Adipocyte (in vitro differentiated cells): ENCODE measurements at places on chromosomes 6 and 20.

GRCh38 chr6:36493319-36493718 lies 50.5 kb downstream of the KCTD20 start:
- no peak for DNase-seq

- no peak for DNase-seq
Observed at GRCh38 chr20:9279918-9280401, 211.1 kb downstream of the PLCB4 start.

- DNase-seq = peak; percentile 15
Observed at GRCh38 chr6:107413966-107414645, 45.3 kb downstream of the PDSS2 start.

- DNase-seq = no peak
Observed at GRCh38 chr20:11044561-11044960, 370.8 kb upstream of the JAG1 start.

DNA sequence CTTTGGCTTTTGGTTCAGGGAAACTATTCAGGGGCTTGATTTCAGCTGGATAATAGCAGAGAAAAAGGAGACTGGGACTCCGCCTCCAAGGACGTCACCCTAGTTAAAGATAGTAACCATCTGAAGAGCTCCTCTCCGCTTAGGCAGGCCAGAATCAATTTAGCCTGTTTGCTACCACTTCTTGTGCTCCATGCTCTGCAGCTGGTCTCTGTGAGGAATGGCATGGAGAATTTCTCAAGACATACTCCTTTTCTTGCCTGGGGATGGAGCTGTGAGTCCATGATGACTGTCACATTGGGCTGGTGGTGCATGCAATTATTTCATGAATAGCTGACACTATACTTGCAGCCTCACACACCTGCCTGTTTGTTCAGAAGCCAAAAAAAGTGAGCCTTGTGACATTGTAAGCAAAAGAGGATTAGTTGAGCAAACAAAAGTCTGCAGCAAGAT lies 61.4 kb downstream of the TXLNB start:
- peak; percentile 47 for DNase-seq

DNA sequence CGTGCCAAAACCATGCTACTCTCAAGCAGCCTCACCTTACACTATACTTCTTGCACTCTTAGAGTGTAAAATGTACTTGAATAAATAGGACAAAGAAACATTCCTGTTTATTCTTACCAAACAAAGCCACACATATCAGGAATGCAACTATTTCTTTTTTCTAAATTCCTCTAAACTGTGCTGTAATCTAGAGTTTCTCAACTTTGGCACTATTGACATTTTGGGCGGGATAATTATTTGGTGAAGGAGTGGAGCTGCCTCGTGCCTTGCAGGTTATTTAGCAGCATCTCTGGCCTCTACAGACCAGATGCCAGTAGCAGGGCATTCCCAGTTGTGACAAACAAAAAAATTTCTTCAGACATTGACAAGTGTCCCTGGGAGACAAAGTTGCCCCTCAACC lies 86.9 kb downstream of the PHACTR1 start:
- DNase-seq = no peak

- no peak for DNase-seq
Observed at GRCh38 chr20:62671765-62672164, 29.5 kb downstream of the SLCO4A1 start.

DNA sequence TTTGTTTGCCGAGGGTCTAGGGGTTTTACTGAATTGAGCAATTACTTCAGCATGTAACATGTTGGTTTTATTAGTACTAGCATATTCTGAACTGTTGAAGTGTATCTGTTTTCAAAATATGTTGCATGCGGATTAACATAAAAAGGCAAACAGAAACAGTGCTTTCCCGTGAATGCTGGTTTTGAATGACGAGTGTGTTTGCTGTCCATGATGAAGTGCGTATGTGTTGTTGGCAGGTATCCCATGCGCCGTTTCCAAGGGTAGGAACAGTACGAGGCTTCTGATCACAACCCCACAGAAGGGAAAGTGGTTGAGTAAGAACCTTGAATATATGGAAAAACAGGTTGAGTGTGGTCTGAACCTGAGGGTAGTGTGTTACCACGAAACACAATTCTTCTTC lies 232.9 kb downstream of the SAMD5 start:
- no peak for DNase-seq

- DNase-seq = no peak
Observed at GRCh38 chr20:59102841-59103299, 60.3 kb upstream of the PRELID3B start.

DNA sequence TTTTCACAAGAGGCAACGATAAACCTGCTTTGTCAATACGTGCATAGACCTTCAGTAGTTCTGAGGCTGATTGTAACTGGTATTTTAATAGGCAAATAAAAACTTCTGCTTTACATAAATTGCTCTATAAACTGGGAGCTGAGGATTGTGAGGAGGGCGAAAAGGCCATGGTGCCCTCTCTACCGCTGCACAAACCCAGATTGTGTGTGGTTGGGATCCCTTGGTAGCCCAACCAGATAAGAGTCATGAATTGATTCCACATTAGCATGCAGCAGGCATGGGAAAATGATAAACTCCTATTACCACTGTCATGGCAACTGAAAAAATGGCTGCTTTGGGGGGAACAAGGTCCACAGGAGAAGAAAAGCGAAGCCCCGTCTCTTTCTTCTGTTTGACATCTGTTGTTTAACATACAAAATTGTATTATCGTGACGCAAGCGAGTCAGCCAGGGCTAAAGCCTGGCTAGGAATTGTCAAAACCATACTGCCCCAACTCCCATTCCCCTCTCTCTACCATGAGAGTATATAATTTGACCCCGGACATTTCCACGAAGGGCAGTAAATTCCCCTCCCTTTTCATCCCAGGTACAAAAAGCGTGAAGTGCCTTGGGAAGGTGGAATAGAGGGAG lies 157.8 kb upstream of the SALL4 start:
- DNase-seq = no peak
